ENCODE measurements at places on chromosomes 12 and 14.

- no peak for DNase-seq
Observed at GRCh38 chr12:58860056-58860787, 60.1 kb downstream of the LRIG3 start.

DNA sequence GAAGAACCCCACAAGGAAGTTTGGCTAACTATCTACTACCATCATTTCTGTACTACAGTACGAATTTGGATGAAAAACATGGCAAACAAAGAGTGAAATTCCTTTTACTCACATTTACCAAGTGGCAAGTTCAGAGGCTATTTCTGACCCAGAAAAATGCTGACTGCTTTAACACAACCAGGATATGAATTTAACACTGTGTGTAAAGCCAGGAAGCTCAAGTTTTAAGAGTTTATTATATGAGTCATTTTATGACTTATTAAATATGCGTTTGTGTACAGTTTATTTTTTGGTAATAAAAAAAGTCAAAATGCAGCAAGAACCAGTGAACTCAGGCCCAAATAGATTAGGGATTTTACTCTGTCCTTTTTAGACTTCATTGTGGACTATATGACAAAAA, 58.4 kb upstream of the STAC3 start:
- peak; percentile 30 for DNase-seq

DNA sequence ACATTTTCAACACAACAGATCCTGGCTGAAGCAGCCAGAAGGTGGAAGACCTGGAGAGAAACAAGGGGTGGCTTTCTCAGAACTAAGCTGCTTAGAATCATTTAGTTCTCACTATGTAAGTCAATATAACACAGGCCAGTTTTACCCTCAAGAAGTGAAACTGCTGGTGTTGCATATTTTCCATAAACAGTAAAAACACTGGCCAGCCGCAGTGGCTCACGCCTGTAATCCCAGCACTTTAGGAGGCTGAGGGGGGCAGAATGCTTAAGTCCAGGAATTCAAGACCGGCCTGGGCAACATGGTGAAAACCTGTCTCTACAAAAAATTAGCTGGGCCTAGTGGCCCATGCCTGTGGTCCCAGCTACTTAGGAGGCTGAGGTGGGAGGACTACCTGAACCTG, 11.6 kb downstream of the STX2 start:
- no peak for DNase-seq

DNA sequence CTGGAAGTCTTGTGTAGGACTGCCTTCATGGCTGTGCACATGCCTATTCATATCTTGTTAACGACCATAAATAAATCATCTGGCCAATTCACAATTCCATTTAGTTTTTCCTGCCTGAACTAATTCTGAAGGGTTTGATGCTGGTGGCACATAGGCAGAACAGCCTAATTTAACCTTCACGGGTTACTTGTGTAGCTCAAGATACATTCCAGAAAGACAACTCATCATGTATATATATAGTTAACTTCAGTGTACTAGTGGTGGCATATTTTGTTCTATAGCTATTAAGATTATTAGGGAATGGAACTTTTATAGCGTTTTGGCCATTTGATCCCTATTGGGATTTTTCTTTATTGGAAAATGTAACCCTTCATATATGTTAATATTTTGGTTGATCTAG, 31.4 kb downstream of the CFAP54 start:
- no peak for DNase-seq

GRCh38 chr12:108845696-108846095, 11.7 kb downstream of the SSH1 start:
- no peak for DNase-seq

- no peak for DNase-seq
Observed at GRCh38 chr12:46442738-46443137, 70.2 kb upstream of the SLC38A2 start.

GRCh38 chr12:108307006-108307405, 32.1 kb downstream of the CMKLR1 start:
- peak; percentile 49 for DNase-seq

DNA sequence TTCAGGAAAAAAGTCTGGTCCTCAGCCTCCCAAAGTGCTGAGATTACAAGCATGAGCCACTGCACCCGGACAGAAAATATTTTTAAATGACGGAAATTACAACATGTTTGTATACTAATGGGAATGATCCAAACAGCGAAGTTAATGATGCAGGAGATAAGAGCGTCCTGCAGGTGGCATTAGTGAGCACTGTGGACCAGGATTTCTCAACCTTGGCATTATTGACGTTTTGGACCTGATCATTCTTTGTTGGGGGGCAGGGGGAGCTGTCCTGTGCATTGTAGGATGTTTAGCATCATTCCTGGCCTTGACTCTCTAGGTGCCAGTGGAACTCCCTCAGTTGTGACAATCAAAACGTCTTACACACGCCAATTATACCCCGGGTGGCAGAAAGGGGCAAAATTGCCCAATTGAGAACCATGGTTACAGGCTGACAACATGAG, 34.1 kb downstream of the SCFD1 start:
- DNase-seq: peak; percentile 7

DNA sequence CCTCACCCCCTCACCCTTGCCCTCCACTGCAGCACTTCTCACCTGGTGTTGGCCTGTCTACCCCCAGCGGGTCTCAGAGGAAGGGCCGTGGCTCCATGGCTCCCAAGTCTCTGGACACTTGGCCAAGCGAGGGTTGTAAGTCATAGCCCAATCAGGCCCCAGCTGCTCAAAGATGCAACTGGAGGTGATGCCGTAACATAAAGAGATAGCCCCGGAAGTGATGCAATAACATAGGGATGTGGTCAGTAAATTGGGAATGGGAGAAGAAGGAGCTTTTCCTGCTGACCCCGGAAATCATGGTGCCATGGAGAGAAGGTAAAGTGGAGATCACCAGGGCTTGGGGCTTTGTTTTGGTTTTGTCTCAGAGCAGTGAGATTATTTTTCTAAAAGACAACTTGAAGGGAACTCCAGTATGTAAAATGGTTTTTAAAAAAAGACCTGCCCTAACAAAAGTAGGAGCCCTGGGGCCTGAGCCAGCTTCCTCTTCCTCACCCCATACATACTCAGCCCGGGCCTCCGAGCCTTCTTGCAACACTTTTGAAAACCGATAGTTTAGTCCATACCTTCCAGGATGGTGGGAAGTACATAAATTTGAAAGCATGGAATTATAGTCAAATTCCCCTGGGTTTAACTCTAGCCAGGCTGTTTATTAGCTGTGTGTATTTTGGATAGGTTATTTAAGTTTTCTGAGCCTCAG, 212.5 kb downstream of the CRADD start:
- no peak for DNase-seq

DNA sequence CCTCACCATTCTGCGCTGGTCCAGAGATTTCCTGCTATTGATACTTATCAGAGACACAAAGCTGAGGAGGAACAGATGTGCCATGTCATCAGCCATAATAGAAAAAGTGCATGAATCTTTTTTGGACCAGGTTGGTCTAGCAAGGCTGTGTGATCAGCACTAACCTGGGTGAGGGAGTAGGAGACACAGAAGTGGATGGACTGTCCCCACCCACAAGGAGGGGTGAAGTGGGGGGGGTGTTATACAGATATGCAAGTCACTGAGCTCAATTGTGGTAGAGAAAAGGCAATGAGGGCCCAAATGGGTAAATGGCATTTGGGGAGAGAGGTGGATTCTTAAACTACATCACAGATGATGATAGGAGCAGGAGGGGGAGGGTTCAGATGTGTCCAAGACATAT, 123.0 kb downstream of the SAMD4A start:
- no peak for DNase-seq

DNA sequence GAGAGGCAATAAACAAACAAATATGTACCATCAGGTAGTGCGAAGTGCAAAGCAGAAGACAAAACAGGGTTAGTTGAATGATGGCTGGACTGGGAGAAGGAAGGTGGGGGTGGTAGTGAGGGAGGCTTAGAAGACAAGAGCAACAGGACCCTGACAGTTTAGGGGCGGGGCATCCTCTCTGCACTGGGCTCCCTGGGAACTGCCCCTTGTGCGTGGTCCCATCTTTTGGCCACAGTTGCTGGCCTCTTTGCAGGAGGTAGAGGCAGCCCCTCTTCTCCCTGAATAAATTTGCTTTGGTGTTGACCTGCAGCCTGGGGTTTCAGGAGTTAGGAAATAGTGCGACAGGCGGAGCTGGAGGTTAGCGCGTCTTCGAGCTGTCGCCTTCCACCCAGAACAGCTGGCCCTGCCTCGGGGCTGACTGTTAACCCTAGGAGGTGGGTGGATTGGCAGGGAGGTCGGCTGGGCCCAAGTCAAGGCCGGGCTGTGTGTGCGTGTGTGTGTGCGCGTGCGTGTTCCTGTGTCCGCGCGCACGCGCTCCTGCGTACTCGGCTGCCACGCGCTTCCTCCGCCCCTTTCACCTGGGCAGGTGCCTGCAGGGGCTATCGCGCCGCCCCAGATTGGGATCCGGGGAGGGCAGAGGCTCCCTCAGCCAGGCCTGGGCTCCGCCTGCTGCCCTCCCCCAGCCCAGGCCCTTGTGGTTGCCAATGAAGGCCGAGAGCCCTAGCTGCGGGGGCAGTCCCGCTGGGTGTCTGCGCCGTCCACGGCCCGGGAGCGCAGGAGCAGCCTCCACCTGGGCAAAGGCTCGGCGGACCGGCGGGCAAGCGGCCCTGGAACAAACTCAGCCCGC, 180.8 kb downstream of the ADCK1 start:
- no peak for DNase-seq

- DNase-seq: no peak
Observed at GRCh38 chr12:119014368-119014767, 33.0 kb downstream of the SRRM4 start.

- no peak for DNase-seq
Observed at GRCh38 chr14:56156096-56156495, 37.9 kb downstream of the PELI2 start.

- DNase-seq: peak; percentile 89
Observed at GRCh38 chr12:88600272-88600671, 20.0 kb upstream of the KITLG start.

GRCh38 chr12:40752011-40752410, 59.8 kb downstream of the CNTN1 start:
- DNase-seq: no peak

GRCh38 chr12:2136901-2137300, 84.1 kb downstream of the CACNA1C start:
- DNase-seq: no peak

DNA sequence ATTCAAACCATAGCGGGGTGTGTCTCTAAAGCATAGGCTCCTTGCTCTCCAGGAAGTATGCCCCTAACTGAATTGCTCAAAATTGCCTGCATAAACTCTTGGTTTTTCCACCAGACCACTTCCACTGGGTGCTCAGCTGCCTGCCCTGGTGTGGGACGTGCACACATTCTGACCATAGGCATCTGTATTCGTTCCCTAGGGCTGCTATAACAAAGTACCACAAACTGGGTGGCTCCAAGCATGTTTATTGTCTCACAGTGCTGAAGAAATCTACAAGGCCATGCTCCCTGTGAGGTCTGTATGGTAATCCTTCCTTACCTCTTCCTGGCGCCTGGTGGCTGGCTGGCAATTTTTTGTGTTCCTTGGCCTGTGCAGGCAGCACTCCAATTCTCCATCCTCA, 16.4 kb upstream of the GALNT6 start:
- no peak for DNase-seq

DNA sequence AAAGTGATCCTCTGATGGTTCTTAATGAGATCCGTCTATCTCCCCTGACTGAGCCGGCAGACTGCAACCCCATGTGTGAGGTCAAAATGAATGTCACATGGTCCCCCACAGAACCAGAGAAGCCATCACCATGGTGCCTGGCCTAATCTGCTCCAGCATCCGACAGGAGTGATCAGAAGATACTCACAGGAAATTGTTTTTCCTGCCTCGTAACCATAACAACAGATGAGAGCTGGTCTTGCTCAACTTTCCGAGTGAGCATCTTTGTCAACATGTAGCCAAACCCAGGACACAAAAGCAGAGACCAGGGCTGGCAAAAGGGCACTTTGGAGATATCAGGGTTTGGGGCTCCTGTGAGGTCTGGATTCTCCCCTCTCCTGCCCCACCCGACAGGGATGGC, 72.1 kb upstream of the C14orf180 start:
- no peak for DNase-seq

- DNase-seq: peak; percentile 87
Observed at GRCh38 chr14:89303456-89304435, 113.3 kb downstream of the FOXN3 start.

- no peak for DNase-seq
Observed at GRCh38 chr12:81992461-81992860, 233.3 kb upstream of the PPFIA2 start.

GRCh38 chr12:87828382-87828973, 200.7 kb downstream of the C12orf50 start:
- no peak for DNase-seq

DNA sequence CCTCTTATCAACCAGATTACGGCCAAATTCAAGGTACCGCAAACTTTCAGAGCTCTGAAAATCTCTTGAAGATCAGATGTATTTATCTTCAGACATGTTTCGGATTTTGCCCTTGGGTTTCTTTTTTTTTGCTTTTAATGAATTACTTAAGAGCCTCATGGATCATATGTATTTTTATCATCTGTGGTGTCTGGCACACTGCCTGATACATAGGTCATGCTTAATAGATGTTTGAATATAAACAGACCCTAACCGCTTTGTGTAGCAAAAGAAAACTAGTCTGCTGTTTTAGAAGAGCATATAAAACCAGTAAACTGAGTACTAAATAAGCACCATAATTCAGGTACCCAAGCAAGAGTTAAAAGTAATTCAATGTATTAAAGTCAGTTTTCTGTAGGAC, 20.1 kb upstream of the TBK1 start:
- DNase-seq: no peak

DNA sequence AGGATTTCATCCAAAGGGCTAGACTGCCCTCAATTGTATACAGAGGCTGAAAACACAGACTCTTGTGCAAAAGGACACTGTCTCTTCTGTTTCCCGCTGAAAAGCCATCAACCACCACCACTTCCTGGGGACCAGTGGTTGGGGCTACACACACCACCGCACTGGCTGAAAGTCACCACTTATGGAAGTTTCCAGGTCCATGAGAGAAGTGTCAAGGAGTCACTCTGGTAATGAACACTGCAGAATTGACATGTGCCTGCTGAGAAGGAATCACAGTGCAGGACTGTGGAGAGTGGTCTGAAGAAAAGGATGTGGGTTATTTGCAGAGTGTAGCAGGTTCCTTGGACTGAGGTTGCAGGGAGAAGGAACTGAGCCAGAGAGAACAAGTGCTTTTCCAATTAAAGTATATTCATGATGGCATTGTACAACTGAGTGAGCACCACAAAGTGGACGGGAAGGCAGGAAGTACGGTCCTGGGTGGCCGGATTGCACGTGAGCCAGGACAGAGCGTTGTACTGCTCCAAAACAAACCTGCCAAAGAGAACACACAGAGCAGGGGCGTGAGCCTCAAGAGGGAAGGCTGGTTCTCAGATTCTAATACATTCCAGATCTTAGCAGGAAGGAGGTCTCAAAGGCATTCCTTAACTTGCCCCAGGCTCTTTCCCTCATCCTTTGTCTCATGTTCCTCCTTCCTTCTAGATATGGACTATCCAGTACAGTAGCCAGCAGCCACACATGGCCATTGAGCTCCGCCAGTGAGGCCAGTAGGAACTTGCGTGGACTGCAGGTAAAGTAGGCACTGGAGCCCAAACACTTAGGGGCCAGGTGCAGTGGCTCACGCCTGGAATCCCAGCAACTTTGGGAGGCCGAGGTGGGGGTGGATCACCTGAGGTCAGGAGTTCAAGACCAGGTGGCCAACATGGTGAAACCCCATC, 316.4 kb downstream of the MED13L start:
- DNase-seq: no peak

- peak; percentile 96 for DNase-seq
Observed at GRCh38 chr12:30794591-30795409, 40.0 kb upstream of the CAPRIN2 start.

GRCh38 chr12:124020514-124020949, 47.5 kb downstream of the ZNF664 start:
- DNase-seq: no peak

- peak; percentile 12 for DNase-seq
Observed at GRCh38 chr12:129791396-129791795, 112.4 kb downstream of the TMEM132D start.

Measured in astrocyte (in vitro differentiated cells and primary cell).